ENCODE measurements at places on chromosomes 12 and 14.
A peak's percentile ranks its signal among the peaks of the same experiment; 100 is the strongest.

DNA sequence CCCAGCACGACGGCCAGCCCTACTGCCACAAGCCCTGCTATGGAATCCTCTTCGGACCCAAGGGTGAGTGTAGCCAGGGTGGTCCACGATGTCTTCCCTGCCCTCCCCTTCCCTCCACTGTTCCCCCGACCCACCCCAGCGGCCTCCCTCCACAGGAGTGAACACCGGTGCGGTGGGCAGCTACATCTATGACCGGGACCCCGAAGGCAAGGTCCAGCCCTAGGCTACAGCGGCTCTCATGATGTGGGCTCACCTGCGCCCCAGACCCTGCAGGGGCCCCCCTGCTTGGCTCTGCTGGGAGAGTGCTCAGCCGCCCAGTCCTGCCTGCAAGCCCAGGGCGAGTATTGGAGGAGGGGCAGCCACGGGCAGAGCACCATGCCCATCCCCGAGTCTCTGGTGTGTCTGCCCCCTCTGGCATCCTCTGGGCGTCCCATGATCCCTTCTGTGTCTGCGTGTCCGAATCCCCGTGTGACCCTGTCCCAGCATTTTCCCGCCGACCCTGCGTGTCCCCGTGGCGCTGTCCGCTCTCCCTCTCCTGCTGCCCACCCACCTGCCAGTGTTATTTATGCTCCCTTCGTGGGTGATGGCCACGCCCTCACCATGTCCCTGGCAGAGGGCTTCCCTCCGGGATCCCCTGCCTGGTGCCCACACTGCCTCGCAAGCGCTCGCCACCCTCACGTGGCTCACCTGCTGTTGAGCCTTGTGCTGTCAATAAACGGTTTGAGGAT, 5.0 kb downstream of the CRIP2 start:
- no peak for DNase-seq

- DNase-seq: no peak
Observed at GRCh38 chr14:92755495-92755894, 7.1 kb upstream of the LGMN start.

GRCh38 chr14:20855652-20856291, 35.4 kb upstream of the RNASE3 start:
- DNase-seq: no peak

GRCh38 chr12:93127582-93128331, 198.7 kb upstream of the EEA1 start:
- DNase-seq: peak; percentile 90

GRCh38 chr12:4293966-4294505, 20.5 kb downstream of the CCND2 start:
- DNase-seq: no peak

GRCh38 chr12:104427547-104427938, 29.2 kb upstream of the CHST11 start:
- DNase-seq: no peak

DNA sequence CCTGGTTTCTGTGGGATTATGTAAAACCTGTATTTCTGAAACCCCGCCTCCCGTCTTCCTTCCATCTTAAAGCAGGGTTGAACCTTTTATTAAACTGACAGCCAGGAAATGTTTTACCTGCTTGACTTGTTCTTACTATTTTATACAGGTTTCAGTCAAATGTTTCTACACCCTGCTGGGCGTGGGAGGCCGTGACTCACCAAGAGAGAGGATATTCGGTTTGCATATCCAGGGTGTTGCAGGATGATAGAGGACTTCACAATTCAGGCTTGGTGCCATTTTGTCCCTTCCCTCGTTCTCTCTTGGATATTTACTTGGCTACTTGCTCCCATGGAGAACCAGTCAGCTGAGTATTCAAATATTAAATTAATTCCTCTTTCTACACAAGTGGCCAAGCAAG, 69.7 kb downstream of the ARF6 start:
- DNase-seq: no peak

GRCh38 chr14:83470959-83471695, 1937.5 kb upstream of the SEL1L start:
- no peak for DNase-seq

- no peak for DNase-seq
Observed at GRCh38 chr12:82223426-82223825, 134.8 kb downstream of the CCDC59 start.

DNA sequence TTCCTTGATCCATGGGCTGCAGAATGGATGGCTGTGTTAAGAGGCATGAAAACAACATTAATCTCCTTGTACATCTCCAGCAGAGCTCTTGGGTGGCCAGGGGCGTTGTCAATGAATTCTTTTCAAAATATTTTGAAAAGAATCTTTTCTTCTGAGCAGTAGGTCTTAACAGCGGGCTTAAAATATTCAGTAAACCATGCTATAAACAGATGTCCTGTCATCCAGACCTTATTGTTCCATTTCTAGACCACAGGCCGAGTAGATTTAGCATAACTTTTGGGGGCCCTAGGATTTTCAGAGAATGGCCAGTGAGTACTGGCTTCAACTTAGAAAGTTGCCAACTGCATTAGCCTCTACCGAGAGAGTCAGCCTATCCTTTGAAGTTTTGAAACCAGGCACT, 130.2 kb downstream of the RAD51B start:
- DNase-seq: no peak

DNA sequence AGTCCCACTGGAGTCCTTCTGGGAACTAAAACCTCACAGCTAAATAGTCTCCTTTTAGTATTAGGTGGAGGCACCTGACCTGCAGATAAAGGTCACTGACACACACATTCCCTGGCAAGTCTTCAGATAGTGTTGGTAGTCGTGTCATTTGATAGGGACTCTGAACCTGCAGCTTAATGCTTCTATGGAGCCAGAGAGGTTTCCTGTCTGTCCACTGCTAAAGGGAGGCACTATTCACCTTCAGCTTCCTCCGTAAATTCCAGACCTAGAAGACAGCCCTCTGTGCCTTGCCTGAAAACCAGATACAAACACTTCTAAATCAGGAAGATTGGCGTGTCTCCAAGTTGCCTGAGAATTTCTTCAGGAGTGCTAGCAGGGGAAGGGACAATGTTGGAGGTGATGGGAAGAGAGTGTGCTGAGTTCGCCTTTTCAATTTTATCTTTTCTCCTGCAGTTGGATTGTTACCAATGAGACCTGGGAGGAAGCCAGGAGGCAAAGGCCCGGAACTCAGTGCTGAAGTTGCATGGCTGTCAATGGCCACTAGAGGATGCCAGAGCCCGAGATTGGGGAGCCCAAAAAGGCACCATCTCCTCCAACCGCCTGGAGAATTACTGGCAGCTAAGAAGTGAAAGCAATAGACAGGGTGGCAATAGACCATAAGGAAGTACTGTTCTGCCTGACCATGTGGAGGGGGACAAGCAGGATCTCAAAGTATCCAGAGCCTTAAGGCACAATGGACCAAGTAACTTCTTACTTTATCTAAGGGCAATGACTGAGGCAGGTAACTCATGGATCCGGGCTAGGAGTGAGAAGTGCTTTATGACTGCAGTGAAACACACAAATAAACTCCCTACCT, 81.6 kb upstream of the SCAF11 start:
- DNase-seq: peak; percentile 61

DNA sequence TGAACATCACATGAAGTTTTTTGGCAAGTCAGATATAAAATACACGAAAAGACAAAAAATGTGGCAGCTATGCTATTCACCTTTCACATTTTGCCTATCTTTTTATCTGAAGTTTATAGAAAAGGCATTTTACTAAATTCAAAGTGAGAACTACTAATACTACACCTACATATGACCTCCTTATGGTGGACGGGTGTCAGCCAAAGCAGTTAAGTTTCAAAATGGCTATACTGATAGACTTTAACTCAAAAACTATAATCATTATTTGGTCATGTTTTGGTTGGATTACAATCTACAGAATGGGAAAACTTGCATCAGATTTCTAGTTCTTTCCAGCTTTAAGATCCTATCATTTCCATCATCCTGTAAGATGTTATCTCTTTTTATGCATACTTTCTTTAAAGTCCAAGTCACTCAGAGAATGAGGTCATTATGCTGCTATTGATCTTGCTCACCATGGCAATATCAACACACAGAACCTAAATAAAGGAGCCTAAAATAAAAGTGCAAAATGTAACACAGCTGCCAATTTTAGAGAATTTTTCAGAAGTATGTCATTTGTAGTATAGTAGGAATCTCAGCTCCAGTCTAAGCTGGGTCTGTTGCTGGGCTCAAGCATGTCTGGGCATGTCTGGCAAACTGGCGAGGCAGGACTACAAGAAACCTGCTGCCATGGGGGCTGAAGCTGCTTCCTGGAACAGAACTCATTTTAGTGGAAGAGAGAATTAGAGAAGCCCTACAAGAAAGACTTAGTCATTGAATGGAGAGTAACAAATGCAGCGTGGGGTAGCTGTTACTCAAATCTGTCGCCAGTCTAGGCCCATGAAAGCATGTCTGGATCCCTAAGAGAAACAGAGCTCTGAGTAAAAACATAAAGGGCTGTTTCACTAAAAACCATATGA, 7.6 kb upstream of the AEBP2 start:
- no peak for DNase-seq

DNA sequence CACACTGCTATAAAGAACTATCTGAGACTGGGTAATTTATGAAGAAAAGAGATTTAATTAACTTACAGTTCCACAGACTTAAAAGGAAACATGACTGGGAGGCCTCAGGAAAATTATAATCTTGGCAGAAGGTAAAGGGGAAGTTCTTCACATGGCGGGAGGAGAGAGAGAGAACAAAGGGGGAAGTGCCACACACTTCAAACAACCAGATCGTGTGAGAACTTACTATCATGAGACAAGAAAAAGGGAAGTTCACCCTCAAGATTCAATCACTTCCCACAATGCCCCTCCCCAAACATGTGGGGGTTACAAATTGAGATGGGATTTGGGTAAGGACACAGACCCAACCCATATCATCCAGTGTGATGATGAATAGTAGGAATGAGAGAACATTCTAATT, 366.5 kb downstream of the LRFN5 start:
- DNase-seq: no peak

GRCh38 chr14:101363880-101364391, 197.4 kb upstream of the DIO3 start:
- DNase-seq: no peak

DNA sequence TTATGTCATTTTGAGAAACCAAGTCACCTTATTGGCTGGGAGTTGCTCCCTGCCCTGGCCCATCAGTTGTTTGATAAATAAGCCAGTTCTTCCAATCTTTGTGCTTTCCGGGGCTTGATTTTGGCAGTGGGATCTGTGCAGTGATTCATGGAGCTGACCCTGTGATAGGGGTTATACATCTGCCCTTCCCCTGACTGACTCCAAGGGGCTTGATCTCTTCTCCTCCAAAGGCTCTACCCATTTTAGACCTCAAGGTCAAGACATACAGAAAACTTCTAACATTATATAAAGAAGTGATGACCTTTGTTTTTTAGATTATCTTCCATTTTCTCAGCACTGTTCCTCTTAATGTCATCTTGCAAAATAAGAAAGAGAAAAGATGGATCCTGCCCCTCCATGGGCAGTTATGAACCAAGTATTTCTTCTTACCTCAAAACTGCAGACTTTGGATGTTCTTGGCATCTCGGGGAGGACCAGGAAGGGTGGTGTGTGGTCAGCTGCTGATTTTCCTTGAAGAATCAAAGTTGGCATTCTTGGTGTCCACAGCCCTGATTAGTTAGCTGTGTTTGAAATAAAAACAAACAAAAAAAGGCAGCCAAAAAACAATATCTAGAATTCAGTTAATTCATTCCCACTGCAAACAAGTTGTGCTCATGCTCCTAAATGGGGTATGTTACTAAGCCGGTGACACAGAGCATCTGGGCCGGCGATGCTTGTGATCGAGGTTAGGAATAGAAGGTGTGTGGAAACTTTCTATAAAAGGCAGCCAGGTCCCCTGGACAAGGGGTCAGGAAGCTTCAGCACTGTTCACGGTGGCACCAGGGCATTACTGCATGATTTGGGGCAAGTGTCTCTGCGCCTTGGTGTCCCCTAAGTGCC, 120.2 kb downstream of the SAMD4A start:
- DNase-seq: no peak

- DNase-seq: no peak
Observed at GRCh38 chr12:104570174-104570907, 113.6 kb downstream of the CHST11 start.
